Stimulated activated CD8-positive, alpha-beta memory T cell treated with anti-CD3 and anti-CD28 coated beads, Interleukin-2, amount 100 ng/mL, for 1 hour (primary cell): ENCODE measurements at places on chromosomes 7 and 10.

DNA sequence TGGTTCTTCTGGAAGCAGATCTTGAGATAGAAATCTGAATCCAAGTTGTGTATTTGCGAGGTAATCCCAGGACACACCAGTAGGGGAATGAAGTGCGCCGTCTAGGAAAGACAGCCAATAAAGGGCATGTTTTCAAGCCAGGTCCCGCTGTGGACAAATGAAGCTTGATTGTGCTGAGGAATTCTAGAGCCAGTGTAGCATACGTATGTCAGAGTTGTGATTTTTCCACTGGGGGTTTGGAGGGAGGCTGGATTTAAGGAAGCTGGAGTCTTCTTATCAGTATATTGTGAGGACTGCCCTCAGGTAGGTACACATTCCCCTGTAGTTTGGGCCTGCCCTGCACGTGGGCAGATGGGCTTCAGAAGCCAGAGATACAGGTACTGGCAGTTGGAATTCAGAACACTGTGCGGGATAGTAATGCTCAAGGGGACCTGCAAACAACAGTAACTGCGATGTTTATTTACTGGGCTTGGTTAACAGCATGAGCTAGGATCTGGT lies 50.9 kb downstream of the GALNT11 start:
- no peak for DNase-seq

GRCh38 chr7:140230516-140230860 lies 53.7 kb upstream of the KDM7A start:
- peak; percentile 51 for DNase-seq

DNA sequence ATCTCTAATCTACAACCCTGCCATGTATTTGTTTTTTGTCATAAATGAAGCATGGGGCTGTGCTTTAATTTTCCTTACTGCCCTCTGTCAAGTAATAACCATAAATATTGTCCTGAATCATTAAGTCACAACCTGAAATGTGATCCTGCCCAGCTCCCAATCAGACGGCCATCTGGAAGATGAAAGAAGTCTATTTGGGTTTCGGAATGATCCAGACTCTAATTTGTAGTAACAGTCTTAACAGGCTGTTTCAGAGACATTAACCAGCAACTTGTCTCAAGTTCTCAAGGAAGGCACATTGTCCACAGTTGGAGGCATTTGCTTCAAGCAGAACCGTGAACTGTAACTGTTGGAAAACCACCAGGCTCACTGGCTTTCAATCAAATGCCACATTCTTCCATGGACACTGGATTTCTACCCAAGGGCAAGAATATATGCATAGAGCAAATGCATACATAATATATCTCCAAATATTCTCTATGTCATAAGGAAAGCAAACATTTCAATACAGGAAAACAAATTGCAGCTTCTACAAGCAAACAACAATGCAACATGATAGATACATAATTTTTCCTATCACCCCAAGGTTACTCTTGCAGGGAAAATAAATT lies 405.2 kb upstream of the NPVF start:
- no peak for DNase-seq

GRCh38 chr10:110432084-110432483 lies 65.6 kb upstream of the DUSP5 start:
- no peak for DNase-seq

GRCh38 chr10:26612151-26612915 lies 85.2 kb upstream of the PDSS1 start:
- DNase-seq = no peak

DNA sequence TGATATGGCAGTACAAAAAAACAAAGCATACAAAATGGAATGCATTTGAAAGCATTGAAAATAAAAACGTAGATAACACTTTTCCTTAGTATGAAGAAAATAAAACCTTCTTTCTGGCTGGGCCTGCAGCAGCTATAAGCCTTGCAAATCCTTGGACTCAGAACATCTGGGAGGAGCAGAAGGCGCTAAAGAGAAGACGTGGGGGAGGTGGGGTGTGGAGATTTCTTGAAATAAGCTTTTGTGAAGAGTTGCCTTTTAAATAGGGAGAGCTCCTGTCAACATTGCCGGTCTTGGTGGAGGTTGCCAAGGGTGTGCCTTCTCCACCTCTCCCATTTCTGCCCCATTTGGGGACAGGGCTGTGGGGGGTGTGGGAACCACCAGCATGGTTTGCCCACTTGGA lies 128.7 kb downstream of the TMEM178B start:
- no peak for DNase-seq

GRCh38 chr7:150520145-150520544 lies 5.5 kb downstream of the GIMAP7 start:
- DNase-seq = no peak

DNA sequence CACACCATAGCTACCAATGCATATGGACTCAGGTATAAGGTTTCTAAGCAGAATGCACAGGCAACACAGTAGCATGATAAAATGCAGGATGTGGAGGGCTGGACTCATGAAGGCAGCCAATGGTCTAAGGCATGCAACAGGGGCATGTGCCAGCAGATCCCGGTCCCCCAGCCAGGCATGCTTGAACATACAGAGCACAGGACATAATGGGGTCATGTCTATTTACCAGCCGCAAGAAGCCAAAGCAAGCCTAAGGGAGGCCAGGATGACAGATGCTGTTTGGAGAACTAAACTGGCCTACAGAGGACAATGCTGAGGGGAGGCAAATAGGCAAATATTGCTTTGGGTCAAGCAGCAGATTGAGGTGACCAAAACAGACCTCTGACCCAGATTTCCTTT lies 60.0 kb upstream of the PDLIM1 start:
- no peak for DNase-seq

GRCh38 chr7:89584896-89585295 lies 569.4 kb upstream of the STEAP1 start:
- no peak for DNase-seq

DNA sequence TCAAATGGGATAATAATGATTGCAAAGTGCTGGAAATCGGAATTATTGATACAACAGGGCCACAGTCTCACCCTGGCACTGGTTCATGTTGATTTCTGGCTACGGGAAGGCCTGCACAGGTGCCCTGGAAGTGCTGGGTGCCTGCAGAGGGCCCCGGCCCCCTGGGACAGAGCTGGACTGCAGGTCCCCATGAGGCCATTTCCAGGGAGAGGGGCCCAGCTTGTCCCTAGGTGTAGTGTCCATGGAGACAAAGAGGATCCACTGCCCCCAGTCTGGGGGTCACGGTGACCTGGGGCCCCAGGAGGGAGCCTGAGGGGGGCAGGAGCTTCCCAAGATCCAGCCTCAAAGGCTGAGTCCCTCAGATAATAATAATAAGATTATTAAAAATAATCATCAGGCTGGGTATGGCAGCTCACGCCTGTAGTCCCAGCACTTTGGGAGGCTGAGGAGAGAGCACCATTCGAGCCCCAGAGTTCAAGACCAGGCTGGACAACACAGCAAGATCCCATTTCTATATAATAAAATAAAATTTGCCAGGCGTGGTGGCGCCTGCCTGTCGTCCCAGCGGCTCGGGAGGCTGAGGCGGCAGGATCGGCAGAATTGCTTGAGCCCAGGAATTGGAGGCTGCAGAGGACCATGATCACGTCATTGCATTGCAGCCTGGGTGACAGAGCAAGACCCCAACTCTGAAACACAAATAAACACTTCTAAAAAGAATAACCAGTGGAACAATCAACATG lies 98.1 kb downstream of the MICALL2 start:
- no peak for DNase-seq

DNA sequence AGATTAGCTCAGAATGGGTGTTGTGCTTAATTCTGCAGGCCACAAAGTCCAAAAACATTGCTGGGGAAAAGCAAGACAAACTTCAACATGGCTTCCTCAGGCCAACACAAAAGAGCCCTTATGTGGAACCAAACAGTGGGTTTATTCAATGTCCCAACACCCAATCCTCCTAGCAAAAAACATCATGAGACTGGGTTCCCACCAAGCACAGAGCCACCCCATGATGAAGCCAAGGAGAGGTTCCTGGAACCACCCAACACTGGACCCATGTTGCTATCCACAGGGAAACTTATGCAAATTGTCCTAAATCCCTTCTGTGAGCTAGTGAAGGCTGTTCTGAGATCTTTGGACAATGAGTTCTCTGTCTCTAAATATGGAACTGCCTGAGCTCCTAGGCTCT lies 24.0 kb downstream of the SLC25A13 start:
- DNase-seq = no peak

DNA sequence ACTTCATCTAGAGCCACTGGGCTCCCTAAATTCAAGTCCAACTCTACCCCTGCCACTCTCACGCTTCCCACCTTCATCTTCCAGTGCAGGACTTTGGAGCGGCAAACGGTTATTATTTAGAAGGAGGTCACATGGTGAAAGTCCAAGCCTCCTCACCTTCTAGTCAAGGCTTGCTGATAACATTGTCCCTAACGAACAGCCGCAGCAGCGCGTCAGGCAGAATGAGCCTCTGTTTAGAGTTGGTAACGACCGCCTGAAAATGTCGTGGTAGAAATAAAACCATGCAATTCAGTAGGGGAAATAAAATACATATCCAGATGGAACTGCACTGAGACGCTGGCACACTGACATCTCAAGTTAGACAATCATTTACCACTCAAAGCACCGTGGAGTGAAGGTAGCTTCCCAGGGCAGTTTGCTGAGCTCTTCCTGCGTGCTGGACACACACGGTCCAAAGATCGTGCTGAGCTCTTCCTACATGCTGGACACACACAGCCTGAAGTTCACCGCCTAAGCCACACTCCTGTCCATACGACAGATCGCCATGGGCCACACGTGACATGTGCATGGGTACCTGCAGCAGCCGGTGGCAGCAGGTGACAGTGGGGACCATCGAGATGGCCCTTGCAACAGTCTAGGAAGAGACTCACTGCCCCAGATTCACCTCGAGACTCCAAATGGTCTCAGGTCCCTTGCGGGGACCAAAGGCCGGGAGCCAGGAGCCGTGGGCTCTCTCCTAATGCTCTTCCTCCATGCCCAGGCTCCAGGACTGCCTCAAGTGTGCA lies 323.5 kb downstream of the PTPRN2 start:
- no peak for DNase-seq

DNA sequence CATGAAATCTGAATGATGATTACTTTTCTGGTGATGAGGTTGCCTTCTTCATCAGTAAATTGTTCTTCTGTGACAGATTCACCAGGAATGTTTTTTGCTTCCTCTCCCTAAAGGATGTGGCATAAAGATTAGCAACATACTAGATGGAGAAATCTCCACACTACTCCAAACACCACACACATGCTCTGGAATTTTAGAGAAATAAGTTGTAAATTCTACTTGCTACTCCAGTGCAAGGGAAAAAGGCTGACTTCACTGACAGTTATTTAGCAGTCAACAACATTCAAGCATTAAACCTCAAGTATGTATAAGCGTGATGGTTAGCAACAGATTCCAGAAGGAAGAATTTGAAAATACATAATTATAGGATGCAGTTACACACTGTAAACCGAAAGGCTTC lies 137.9 kb upstream of the CCDC6 start:
- DNase-seq = no peak

- no peak for DNase-seq
Measured at GRCh38 chr10:91632671-91633550, at the start of gene PPP1R3C. PPP1R3C (minus strand) TSS chr10:91633071; CDS start chr10:91632969, 102 bp downstream.

- DNase-seq = no peak
Measured at GRCh38 chr7:2948749-2949148, 94.9 kb downstream of the CARD11 start.

GRCh38 chr10:122122493-122122892 lies 133.5 kb downstream of the TACC2 start:
- no peak for DNase-seq

DNA sequence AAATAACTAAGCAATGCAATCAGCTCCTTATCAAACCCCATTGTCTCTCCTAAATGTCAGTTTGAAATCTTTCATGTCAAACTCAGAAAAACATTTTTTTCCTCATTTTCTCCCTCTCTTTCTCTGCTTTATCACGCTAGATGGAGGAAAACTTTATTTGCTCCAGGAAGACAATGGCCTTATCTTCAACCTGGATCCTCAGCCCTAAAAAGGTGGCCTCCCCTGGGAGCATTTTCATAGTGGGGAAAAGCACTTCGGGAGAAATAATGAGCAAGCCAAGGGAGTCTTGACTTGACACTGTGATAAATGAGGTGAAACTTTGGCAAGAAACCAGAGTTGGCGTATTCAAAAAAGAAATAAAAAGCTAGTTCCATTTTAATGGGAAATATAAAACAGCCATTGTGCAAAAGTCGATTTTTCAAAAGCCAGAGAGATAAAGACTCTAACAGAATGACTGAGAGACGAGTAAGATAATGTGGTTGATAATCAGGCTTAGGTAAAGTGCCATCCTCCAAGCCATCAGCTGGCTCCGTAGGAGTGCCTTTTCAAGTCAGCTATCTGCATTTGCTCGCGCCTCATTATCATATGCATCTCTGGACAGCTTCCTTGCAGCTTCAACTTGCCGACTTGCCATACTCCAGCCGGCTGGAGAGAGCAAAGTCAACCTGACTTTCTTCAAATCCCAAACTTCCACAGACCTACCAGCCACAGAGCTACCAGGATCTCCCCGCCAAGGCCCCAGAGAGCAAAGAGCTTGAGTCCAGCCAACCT lies 19.9 kb downstream of the HABP2 start:
- no peak for DNase-seq

- no peak for DNase-seq
Measured at GRCh38 chr7:24836084-24836483, 78.8 kb upstream of the GSDME start.

- DNase-seq = no peak
Measured at GRCh38 chr10:11794566-11794965, 28.6 kb upstream of the PROSER2 start.

DNA sequence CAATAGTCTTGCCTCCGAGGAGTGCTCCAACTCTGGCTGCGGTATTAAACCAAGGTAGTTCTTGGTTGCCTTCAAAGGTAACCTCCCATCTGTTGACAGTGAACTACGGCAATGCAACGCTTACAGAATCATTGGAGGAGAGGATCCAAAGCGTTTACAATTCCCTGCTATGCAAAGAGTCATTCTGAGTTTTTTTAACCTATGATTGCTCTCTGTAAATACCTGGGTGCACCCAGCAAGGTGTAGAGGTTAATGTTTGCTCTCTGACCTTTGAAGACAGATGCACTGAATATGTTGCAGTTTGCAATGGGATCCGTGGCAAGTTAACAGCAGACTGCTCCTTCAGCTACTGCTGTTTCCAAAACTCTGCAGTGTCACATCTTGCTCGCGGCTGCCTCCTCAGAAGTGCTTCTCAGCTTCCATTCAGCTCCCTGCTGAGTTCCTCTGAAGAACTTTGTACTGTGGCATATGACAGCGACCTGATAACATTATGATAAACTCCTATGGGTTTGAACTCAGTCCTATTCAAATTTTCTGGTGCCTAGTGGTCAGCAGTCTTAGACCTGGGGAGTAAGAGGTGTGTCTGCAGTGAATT lies 29.0 kb downstream of the KIAA1217 start:
- DNase-seq = no peak

DNA sequence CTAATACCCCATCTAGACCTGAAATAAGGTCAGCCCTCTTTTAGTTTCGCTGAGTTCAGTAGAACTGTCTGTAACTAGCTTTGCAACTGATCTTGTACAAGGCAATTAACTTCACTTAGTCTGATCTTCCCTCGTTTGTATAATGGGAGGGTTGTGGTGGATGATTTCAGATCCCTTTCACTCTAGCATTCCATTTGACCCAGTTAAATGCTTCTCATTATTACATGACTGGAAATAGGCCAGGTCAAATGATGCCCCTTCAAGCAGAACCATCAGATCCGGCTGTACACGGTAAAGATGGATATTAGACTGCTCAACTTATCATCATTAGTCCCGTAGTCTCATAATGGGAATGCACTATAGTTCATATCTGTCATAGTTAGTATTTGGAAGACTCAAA lies 1009.0 kb downstream of the LRMDA start:
- DNase-seq = no peak

GRCh38 chr10:33550811-33551210 lies 216.3 kb upstream of the NRP1 start:
- no peak for DNase-seq
